ENCODE measurements at places on chromosomes 5 and 9. TPM values are rescaled to one million over a fixed set of nuclear protein-coding genes. Genes with fewer than 3 reads are reported as not detected.

GABRA1 gene
- polyA plus RNA-seq = 0.60 TPM

PCDHGB4 gene
- polyA plus RNA-seq = 3.1 TPM

BARHL1 gene
- polyA plus RNA-seq = not detected

GLDC gene
- 7.0 TPM for polyA plus RNA-seq

FOXD1 gene
- 0.13 TPM for polyA plus RNA-seq

THG1L gene
- polyA plus RNA-seq = 31.5 TPM
